ENCODE measurements at places on chromosomes 7 and 10.

GRCh38 chr10:21172542-21172929 lies 275.4 kb upstream of the NEBL start:
- no peak for DNase-seq

DNA sequence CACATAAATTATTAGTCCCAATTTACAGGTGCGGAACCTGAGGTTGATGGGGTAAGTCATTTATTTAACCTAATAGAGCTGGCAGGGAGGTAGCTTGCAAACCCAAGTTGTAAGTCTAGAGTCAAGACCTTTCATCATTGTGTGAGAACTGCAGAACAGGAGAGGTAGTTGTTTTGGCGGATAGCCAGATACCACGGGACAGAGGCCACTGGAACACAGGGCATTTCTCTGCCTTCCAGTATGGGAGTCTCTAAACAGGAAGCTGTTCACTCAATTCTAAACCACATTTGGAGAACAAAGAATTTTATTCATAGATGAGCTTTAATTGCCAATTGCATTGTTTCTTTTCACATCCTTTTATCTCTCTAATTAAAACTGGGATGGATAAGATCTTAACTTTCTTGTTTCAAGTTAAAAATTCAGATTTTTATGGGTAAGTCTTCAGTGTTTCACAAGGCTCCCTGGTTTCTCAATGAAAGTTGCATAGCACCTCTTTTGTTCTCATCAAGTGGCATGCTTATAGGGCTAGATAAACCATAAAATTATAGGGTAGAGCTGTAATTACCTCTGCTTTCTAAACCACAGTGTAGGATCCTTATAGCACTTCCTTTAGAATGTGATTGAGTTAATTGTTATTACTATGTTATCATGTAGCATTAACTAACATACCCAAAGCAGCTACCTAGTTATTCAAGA lies 489.0 kb downstream of the GATA3 start:
- DNase-seq = no peak

DNA sequence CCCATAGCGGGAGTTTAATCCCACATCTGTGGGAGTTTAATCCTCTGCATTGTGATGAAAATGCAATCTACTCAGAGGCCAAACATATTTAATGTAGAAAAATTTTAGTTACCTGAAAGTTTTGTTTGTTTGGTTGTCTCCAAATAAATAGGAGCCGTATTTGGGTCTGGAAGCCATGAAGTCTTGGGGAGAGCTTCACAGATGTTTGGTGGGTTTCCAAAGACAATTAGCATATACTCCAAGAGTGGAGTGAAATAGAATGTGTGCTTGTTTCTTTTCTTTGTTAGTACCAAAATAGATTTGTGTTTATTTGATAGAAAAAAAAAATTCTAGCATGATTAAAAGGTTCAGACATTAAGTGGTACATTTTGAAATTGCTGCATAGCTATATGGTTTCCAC lies 50.9 kb downstream of the ANK3 start:
- no peak for DNase-seq

DNA sequence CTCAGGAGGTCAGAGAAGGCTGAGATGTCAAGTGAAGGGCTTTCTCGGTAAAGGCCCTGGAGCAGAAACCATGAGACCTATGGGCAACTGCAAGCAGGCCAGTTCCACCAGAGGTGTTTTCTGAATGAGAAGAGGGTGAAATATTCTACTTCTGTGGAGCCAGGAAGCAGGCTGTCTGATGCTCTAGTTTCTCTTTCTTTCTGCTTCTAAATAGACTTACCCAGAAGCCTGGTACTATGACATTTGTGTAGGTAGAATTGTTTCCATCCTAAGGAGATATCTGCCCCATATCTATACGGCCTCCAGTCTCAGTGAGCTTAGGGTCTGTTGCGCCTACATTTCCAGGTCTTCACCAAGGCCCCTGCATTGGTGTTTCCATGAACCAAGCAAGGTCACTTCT lies 73.4 kb upstream of the CC2D2B start:
- DNase-seq = no peak

DNA sequence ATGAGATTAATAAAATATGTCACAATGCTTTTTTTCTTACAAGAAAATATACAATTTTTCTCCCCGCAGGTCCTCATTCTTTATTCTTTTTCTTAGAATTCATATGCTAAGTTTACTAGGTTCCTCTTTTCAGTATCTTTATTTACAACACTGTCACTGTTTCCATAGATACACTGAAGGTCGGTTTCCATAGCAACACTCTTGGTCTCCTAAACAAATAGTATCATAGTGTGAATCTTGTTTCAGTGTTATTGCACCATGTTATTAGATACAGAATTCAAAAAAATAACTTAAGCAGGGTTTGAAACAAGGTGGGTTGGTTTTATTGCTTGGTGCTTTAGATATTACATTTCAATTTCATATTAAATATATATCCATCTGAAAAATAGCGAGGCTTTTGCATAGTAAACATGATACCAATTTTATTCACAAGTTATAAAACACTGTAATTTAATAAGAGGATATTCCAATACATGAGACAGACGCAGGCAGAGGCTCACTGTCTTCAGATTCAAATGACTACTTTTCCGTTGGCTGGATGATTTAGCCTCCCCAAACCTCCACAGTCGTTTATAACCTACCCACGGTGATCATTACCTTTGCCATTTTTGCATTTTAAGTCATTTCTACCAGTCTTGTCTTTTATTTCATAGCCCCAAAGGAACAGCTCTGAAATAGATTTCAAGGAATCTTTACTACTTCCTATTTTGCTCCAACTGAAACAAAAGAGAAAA lies 88.9 kb upstream of the KLF6 start:
- DNase-seq = peak; percentile 24

GRCh38 chr10:13823096-13823708 lies 236.4 kb downstream of the PRPF18 start:
- no peak for DNase-seq

DNA sequence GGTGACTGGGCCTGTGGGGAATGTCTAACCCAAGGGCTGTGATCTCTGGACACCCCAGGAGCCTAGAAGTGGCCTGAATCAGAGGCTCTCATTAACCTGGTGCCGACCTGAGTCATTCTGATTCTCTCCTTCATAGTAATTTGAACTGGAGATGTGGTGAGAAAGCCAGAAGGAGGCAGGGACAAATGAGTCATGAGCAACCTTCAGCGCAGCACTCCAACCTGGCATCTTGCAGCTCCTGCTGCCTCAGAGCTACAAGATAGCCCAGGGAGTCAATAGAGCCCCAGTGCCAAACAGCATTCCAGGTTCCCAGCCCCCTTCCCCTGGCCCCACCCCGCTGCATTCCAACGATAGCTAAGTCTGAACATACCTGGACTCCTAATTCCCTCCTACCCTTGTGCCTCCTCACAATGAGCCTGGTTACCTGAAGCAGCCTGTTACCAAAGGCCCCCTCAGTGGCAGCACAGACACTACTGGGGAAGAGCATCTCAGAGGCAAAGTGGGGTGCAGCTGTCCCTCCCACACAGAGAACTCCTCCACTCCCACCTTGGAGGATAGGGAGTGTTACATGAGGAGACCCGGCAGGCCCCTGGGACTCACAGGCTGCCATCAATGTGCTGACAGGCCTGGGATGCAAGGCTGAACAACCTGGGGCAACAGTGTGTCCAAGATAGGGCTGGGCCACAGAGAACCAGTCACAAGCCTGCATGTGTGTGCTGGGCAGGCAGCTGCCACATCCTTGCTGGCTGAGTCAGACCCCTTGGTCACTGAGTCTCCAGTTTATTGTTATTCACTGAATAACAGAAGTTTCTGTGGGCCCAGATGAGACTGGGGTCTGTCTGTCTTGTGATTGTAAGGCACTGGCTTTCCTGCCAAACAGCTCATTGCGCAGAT lies 76.8 kb upstream of the LEP start:
- peak; percentile 78 for DNase-seq

DNA sequence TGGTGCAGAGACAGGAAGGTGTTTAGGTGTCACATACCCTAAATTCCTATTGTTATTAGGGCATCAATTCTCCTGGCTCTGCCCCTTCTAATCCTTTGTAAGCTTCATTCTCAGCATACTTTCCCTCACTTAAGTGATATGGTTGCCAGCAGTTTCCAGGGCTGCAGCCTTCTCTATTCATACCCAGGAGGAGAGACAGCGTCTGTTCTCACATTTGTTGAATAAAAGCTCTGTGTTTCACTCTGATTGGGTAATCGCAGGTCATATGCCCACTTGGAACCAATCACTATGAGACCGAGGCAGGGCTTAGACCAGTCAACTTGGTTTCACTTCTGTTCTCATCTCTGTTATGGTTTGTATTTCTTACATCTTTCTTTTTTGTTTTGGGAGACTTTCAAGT lies 109.6 kb upstream of the MTPN start:
- peak; percentile 81 for DNase-seq

GRCh38 chr10:25901199-25901598 lies 32.8 kb upstream of the MYO3A start:
- no peak for DNase-seq

DNA sequence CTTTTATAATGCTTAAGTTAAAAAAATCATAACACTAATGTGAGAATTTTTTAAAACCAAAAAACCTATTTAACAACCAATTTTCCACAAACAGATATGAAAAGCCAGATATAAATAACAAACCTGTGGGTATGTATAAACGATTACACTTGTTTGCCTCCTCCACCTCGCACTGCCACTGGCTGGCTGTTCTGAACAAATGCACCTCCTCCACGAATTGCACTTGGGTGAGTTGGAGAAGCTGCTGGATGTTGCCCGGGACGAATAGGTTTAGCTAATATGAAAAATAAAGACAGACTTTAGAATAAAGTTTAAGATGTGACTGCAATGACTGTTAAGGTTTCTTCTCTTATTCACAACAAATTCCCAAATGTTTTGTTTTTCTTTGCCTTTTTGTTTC lies 40.8 kb downstream of the KIF5B start:
- DNase-seq = no peak

GRCh38 chr7:6416516-6417145 lies 31.1 kb downstream of the DAGLB start:
- DNase-seq = no peak

- DNase-seq = peak; percentile 40
These were observed 575 bp downstream of the DLG5 start for GRCh38 chr10:77925795-77926565.

GRCh38 chr7:84844771-84845170 lies 342.1 kb downstream of the SEMA3D start:
- DNase-seq = no peak

DNA sequence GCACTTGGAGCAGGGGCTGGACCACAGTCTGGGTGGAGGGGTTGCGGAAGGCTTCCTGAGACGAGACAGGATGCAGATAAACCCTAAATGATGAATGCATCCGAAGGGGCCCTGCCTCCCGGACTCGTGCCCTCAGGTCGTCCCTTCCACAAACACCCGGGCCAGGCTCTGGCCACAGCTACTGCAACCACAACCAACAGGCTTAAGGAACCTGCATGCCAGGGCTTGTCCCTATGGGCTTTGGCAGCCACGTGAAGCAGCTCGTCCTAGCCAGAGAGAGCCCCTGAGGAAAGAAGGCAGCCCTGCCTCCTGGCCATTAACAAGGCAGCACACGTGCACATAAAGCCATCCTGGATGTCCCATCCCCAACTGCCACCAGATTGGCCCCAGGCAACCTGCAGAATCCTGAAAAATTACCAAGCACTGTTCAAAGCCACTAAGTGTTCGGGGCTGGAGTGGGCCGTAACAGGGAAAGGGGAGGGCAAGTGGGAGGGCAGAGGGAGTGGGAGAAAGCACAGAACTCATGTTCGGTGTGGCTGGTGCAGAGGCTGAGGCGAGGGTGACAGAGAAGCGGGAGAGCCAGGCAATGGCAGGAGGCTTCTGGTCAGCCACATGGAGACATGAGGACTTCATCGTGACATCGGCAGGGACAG lies 62.7 kb downstream of the MAD1L1 start:
- no peak for DNase-seq

GRCh38 chr10:52128056-52128683 lies 185.9 kb upstream of the DKK1 start:
- no peak for DNase-seq

GRCh38 chr10:109454691-109455090 lies 468.6 kb downstream of the XPNPEP1 start:
- DNase-seq = peak; percentile 47

DNA sequence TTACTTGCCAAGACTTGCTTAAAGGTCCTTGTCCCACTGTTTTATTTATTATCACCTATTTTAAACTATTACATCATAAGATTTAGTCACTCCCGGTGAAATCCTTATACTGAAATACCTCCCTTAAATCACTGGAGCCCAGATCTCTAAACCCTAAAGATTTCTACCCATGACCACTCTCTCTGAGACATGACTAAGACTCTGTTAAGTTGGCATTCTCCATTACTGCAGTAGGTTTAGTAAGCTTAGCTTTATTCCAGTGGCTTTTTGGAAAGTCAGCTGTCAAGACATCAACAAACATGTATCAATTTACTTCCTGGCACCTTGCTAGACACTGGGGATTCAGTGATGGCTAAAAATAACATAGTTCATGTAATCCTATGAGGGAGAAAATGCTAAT lies 874.2 kb downstream of the KCNMA1 start:
- no peak for DNase-seq

DNA sequence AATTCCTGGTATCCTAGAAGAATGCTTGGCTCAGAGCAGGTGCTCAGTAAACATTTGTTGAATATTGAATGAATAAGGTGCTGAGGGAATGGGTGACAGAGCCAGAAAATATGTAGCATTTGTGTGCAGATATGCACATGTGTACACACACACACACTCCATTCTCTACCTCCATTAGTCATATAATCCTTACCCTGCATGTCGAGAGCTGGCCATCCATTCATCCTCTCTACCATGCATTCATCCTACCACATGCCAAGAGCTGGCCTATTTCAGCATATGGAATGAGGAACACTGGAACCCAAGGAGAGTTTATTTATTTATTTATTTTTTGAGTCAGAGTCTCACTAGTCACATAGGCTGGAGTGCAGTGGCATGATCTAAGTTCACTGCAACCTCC lies 284.8 kb downstream of the PLXNA4 start:
- DNase-seq = no peak

DNA sequence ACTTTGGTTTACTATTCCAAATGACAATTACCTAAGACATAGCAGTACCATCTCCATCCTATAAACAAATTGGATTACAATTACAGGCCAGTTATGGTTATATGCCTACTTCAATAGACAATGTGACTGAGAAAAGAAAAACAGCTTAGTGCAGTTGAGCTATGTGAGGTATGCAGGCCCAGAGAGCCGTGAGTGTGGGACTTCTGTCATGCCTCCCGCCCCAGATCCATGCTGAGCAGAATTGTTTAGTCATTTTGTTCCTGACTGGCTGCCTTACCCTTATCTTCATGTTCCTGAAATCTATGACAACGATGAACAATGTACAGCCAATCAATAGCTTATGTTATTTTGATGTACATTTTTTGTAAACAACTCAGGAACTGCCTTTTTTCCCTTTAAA lies 21.7 kb downstream of the LARP4B start:
- DNase-seq = peak; percentile 61

- DNase-seq = no peak
These were observed 368.1 kb downstream of the RPS24 start for GRCh38 chr10:78401624-78402367.

- peak; percentile 51 for DNase-seq
These were observed 17.3 kb downstream of the MGAM start for GRCh38 chr7:142012825-142013511.

GRCh38 chr7:135283959-135284638 lies 50.5 kb downstream of the STRA8 start:
- no peak for DNase-seq
